ENCODE measurements at places on chromosomes 11 and 22. TPM values are rescaled to one million over a fixed set of nuclear protein-coding genes. Genes with fewer than 3 reads are reported as not detected.

The OR10D3 gene
- not detected for total RNA-seq

The PHLDA2 gene
- 5.0 TPM for total RNA-seq

The QSER1 gene
- total RNA-seq = 35.5 TPM

The RAPSN gene
- total RNA-seq = 0.05 TPM

The LRP4 gene
- 12.5 TPM for total RNA-seq

The C11orf97 gene
- total RNA-seq = not detected

The PRR5 gene
- 16.3 TPM for total RNA-seq

The GAS2 gene
- total RNA-seq = 1.5 TPM

The MRGPRE gene
- not detected for total RNA-seq

The PDGFD gene
- 0.83 TPM for total RNA-seq

All from smooth muscle cell of the umbilical artery (primary cell).